HS-27A (cell line): ENCODE measurements at places on chromosomes 13 and 19.

GRCh38 chr13:99311748-99312492 lies 4.7 kb upstream of the GPR183 start:
- DNase-seq = no peak

DNA sequence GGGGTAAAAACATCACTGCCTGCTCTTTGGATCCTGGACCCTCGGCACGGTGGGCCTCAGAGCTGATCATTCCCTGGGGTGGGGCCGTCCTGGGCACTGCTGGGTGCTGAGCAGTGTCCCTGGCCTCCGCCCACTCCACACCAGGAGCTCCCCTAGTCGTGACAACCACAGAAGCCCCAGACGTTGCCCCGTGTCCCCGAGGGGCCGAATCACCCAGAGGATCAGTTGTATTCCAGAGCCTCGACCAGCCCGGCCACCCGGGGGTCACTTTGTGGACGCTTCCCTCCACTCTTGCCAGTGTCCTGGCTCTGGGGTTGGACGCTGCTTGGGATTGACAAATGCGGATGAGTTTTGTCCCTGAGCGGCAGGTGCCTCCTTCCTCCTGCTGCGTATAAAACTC lies 10.2 kb downstream of the C2CD4C start:
- no peak for DNase-seq

DNA sequence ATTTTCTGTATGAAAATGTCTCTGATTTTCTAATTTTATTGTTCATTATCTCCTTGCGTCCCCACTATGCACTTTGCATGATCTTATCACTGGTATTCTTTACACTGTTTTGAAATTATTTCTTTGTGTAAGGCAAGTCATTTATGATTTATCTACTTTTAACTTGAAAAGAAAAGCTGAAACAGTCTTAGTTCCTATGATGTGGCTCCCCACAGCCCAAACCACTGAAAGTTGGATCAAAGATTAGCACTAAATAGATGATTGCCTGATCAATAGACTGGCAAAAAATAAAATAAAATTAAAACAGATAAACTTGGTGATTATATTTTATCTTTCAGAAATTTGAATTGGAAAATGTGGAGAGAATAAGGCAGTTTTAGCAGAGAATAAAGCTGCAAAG lies 1101.9 kb downstream of the PCDH9 start:
- DNase-seq = no peak

DNA sequence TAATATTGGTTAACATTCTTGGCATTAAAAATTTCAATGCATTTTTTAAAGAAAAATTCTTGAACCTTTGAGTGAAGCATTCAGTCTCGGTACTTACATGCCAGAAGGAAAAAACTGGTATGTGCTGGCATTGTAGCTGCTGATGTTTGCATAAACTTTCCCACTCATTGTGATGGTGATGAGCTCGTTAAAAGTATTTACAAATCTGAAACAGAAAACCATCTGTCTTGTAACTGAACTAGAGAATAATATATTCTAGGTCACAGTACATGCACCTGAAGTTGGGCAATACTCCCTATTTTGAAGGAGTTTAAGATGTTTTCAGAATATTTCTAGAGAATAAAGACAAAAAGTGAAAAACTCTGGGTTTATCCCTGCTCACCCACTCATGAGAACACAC lies 64.1 kb downstream of the SLC15A1 start:
- DNase-seq = no peak

- no peak for DNase-seq
These were observed 460.0 kb downstream of the FOXO1 start for GRCh38 chr13:40206241-40207000.

DNA sequence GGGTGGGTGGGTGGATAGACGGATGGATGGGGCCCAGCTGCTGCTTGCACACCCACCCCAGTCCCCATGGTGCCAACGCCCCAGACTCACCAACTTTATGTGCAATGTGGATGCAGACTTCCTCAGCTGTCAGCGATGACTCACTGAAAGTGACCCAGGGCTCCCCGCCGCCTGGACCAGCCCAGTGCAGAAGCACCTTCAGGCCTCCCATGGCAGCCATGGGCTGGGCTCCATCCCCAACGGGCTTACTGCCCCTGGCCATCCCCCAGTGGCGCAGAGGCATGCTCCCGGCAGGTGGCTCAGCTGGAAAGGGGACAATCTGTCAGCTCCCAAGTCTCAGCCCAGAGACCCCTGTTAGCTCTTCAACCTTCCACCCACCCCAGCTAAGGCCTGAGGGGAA lies 2.2 kb downstream of the TYK2 start:
- DNase-seq = no peak

- DNase-seq = no peak
These were observed 865 bp upstream of the CRLF1 start for GRCh38 chr19:18607226-18608101.
